Activated CD4-positive, alpha-beta memory T cell treated with anti-CD3 and anti-CD28 coated beads for 36 hours (primary cell): ENCODE measurements at places on chromosomes 2 and 18. TPM values are rescaled to one million over a fixed set of nuclear protein-coding genes. Genes with fewer than 3 reads are reported as not detected.

DNA sequence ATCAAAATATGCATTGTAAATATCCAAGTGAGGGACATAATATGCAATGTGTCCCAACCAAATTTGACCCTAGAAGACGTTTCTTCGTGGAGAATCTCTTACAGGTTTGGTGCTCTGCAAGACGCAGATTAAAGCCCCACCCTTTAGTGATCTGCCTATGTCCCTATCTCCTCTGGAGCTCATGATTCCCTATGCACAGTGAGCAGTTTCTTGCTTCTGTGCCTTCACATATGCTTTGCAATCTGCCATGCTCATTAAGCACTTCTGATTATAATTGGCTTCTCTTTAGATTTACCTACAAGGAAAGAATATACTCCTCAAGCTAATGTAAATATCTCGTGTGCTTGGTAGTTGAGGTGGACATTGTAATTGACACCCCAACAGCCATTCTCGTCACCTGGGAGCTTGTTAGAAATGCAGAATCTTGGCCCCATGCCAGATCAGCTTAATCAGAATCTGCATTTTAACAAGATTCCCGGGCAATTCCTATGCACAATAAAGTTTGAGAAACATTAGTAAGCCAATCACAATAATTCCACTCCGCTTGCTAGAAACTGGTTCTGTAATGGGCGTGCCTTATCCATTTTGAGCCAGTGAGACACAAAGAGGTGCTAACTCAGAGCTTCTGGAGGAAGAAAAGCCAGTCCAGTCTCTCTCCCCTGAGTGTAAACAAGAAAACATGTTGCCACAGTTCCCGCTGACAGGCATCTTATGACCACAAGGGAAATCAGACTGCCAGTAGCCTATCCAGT is 2.8 kb upstream of the PUM2 start:
- no peak for DNase-seq

DNA sequence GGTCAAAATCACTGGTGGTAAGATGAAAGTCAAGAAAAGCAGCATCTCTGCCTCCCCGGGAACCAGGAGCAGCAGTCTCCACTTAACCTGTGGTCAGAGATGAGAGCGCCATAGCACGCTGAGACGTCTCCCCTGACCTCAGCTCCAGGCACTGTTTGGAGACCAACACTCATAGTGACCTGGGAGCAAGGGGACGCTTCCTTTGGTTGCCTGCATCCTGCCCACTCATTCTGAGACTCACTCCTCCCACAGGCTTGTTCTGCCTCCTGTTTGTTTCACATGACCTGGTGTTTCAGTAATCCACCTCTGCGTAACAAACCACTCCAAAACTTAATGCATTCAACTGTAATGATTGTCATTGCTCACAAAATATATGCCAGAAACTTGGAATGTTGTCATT is 139.3 kb downstream of the ACOXL start:
- peak; percentile 70 for DNase-seq

Gene EML6
- total RNA-seq = 0.50 TPM

GRCh38 chr2:23361152-23361551 is 23.8 kb upstream of the KLHL29 start:
- no peak for DNase-seq

GRCh38 chr2:185436787-185437372 is 301.7 kb upstream of the FSIP2 start:
- DNase-seq = no peak

DNA sequence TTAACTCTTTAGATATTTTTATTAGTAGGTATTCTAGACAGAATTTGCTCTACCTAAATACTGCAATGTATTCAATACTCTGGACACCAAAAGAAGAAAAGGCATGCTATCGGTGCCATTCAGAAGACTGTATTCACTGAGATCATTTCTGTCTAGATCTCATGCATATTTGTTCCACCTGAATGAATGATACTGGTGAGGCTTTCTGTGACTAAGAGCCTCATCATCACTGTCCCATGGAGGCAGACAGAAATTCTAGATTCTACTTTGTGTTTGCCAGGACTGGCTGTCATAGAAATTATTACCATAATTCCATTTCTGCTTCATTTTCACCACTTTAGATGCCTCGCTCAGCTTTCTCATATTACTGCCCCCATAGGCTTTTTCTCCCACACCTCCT is 340.7 kb downstream of the MBD2 start:
- DNase-seq = no peak

Gene CFC1
- not detected for total RNA-seq

Gene GPR39
- not detected for total RNA-seq

DNA sequence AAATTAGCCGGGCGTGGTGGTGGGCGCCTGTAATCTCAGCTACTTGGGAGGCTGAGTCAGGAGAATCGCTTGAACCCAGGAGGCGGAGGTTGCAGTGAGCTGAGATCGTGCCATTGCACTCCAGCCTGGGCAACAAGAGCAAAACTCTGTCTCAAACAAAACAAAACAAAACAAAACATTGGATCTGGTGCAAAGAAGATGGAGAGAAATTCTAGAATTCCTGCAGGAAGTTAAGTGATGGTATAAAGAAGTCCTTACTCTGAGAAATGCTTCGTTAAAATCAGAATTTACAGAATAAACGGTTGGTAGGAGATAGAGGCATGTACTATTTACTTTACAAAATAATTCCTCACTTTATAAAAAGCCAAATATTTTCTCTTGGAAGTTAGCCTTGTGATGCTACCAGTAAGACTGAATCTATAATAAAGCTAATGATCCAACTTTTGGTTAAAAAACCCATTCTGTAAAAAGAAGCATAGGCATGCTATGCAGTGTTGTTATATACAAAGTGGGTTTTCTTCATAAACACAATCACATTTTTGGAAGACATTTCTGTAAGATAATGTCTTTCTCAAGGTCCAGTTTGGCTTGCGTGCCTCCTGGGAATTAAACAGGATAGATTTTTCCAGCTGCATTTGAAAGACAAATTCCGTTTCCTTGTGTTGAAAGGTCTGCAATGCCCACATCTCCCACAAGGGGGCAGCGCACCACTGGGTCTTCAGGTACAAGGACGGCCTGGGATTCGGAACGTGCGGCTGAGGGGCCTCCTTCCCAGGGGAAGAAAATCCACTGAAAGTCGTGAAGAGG is 35.6 kb upstream of the PNO1 start:
- peak; percentile 82 for DNase-seq

GRCh38 chr2:39468579-39469451 is 31.7 kb upstream of the MAP4K3 start:
- DNase-seq = no peak

Gene ANKRD30B
- total RNA-seq = not detected

DNA sequence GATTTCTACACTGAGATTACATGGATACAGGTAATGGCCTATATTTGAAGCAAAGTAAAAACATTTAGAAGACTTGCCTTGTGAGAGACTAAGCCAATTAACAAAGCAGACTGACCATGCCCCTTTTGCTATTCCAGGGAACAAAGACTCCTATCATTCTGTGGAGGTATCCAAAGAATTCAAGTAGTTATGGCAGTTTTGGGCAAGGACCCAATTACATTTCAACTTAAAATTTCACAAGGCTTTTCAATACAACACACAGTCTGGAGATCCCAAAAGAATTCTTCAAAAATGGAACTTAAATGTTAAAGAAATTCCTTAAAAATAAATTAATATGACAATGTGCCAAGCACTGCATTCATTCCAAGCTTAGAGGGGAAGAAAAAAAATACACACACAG is 109.2 kb upstream of the CHRNA1 start:
- no peak for DNase-seq

DNA sequence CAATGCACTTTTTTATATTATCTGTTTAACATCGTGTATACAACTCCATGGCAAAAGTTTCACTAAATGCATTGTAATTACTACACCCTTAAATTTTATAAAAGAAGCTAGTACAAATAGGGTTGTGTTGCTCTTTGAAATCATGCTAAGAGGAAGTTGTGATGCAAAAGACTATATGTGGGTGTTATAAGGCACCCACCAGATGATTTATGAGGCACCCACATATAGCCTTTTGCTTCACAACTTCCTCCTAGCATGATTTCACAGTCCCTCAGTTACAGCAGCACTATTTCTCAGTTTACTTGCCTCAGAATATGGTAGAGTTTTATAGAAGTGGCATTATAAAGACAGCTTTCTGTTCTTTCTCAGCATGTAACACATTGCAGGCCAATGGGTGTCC is 277.3 kb upstream of the DOK6 start:
- DNase-seq = no peak

- DNase-seq = peak; percentile 32
These were observed 63.8 kb downstream of the HAUS1 start for GRCh38 chr18:46167971-46168370.

DNA sequence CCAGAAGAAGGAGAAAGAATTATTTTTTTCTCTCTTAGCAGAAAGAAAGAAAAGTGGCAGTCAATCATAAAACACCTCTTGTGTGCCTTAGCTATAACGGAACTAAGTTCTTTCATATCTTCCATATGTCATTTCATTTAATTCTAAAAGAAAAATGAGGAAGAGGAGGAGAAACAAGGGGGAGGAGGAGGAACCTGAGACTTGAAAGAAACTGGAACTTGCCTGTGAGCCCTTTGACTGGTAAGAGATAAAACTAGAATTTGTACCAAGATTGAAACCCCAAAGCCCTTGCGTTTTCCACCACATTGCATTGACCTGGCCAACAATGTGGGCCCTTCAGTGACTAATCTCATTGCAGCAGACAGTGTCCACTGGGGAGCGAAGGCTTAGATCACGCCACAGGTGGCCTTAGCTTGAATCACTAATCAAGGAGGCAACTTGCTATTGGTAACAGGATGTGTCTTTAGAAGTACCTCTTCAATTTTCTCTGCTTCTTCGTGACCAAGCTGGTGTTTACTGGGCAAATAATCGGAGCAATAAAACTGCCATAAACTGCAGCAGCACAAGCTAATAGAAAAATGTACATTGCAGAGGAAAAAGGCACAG is 307.9 kb downstream of the CLIP4 start:
- DNase-seq = no peak

DNA sequence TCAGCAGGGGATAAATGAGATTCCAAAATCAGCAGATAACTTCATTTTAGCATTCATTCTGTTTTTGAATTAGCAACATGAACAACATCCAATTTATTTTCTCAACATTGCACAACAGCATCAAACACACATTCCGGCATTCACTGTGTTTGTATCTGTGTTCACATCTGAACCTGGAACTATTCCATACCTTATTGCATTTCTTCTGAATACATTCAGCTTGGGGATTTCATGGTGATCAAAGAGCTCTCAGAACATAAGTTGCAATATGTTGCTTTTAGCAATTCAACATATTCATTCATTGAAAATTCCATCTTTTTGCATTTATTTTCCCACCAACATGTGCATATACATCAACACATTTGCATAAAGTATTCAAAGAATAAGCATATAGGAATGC is 1431.7 kb upstream of the PIK3C3 start:
- no peak for DNase-seq

Gene SERPINB5
- not detected for total RNA-seq

Gene MTCL1
- total RNA-seq = 0.40 TPM

GRCh38 chr2:172996387-172996961 is 79.2 kb upstream of the MAP3K20 start:
- no peak for DNase-seq

- DNase-seq = no peak
These were observed 52.1 kb downstream of the ICOS start for GRCh38 chr2:203988500-203989260.

- DNase-seq = no peak
These were observed 56.3 kb upstream of the ZNF532 start for GRCh38 chr18:58808349-58808748.

- DNase-seq = no peak
These were observed 390.4 kb downstream of the SOX11 start for GRCh38 chr2:6082625-6083018.
